ENCODE measurements at places on chromosomes 13 and 19.
A peak's percentile ranks its signal among the peaks of the same experiment; 100 is the strongest.

DNA sequence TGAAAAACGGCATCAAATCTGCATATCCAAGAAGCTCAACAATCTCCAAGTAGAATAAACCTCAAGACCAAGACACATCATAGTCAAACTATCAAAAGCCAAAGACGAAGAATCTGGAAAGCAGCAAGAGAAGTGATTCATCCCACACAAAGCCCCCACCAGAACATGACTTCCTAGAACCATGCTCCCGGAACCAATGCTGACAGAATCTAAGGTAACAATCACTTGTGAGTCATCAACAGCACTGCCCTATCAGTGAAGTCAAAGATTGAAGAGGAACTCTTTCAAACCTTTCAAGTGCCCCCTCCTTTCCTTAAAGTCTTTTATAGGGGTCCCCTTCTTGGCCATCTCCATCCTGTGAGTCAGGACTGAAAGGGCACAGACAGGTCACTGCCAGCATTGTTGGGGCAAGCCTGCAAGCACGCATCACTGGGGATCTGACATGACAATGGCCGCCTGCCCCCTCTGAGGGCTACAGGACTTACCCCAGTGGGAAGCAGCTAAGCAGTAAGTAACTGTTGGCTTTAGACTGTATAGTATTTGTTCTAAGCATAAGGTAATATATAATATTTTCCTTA, at the start of gene CCDC70:
CCDC70 (plus strand) TSS at position 247 of the 578 bp plus-strand sequence. CDS start 3,443 bp downstream, outside the sequence.
- no peak for DNase-seq

GRCh38 chr19:3986260-3987041, 1.2 kb upstream of the EEF2 start:
- DNase-seq, result no peak

DNA sequence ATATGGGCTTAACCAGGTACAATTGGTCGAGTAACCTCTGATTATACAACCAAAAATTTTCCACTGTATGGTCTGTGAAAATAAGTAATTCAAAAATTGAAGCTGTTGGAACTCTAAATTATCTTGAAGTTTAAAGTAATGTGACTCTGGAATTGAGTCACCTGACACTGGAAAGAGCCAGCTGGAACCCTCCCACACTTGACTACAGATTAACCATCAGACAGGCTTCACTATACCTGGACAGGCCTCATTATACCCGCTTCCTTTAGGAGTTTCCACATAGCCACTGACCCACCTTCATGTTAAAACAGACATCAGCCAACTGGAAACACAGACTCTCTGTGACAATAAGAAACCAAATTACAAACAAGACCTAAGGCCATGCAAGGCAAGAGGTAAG, 1.3 kb downstream of the ZNF433 start:
- no peak for DNase-seq

DNA sequence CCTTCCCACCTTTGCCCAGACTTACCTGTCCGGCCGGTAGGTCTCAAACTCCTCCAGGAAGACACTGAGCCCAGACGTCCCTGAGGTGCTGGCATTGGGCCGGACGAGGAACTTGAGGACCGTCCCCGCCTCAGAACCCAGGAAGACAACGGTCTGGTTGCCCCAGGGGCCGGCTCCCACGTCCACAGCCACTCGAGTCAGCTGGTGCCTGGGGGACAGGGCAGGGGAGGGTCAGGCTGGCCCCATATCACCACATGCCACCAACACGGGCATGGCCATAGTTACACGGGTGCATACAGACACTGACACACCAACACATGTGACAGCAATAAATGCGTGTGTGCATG, 8.4 kb upstream of the LRG1 start:
- DNase-seq, result no peak

GRCh38 chr13:26571518-26571917, 14.0 kb downstream of the WASF3 start:
- no peak for DNase-seq

GRCh38 chr19:49676136-49676783, 811 bp upstream of the PRMT1 start:
- peak; percentile 51 for DNase-seq

DNA sequence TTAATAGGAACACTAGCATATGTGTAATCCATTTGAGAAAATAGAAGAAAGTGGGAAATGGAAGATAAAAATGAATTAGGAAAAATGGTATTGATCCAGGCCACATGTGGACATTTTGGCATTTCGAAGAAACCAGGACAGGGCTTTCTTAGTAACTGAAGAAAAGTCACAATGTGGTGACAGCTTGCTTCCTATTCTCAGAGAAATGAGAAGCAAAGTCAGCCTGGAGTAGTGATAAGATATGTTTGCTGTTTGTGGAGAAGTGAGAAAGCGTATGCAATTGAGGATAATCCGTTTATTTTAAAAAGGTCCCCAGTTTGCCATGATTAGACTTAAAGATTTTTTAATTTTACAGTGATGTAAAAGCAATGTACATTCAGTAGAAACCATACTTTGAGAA, 127.9 kb downstream of the SLITRK6 start:
- DNase-seq, result no peak

GRCh38 chr13:77034881-77035280, 7.9 kb upstream of the FBXL3 start:
- DNase-seq, result no peak

DNA sequence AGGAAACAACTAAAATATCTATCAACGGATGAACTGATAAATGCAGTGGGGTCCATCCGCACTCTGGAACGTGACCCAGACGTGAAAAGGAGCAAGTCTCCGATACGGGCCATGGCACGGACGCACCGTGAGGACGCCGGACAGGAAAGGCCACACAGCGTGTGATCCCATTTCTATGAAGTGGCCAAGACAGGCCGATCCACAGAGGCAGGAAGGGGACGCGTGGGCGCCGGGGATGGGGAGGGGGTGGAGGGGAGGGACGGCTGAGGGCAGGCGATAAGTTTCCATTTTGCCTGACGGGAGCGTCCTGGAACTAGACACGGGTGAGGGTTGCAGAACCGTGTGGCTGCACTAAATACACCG, 13.8 kb downstream of the SHC2 start:
- no peak for DNase-seq

DNA sequence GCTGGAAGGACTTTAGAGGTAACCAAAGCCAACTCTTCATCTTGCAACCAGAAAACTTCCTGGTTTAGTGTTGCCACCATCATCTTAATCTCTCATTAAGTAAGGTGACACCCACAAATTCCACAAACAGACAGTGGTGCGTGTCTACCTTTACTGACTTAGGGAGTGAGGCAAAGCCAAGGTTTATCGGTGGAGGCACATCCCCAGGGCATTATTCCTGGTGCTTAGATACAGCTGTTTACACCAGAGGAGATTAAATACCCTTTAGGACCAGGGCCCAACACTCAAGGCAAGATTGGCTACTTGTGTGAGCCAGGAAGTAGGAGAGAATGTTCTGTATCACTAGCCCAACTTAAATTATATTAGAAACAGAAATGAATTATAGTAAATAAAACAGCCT, 9.5 kb downstream of the STOML3 start:
- DNase-seq, result no peak

GRCh38 chr19:39568604-39569003, 28.6 kb upstream of the EID2 start:
- no peak for DNase-seq

- no peak for DNase-seq
Measured at GRCh38 chr19:45492137-45492626, 4.7 kb downstream of the RTN2 start.

All from activated CD4-positive, CD25-positive, alpha-beta regulatory T cell (primary cell).